ENCODE measurements at places on chromosomes 3 and 15.

DNA sequence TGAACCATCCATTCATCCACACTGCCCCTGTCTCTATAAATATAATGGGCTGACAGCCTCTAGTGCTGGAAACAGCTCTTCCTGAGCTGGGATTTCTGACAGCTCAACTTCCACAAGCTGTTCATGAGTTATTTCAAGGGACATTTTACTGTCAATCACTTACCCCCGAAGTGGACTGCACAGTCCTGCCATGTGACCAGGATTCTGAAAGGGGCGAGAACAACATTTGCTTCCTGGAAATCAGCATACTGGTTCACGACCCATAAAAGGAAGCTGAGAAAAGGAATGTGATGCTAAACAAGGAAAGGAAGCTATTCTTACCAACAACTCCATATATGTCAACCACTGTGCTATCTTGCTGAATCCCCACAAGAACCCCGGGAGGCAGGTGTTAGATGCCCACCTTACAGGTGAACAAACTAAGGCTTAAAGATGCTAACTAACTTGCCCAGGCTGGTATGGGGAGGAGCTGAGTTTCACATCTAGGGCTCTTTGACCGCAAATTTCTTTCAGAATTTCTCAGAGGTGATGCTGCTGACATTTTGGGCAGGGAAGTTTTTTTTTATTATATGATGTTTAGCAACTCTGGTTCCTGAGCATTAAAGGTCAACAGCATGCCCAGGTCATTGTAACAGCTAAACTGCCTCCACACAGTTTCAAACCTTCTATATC is 16.5 kb upstream of the REC114 start:
- no peak for DNase-seq

- no peak for DNase-seq
These were observed 511.9 kb downstream of the ZIC1 start for GRCh38 chr3:147921051-147921450.

- DNase-seq: no peak
These were observed 155.6 kb downstream of the NECTIN3 start for GRCh38 chr3:111227216-111227615.

- no peak for DNase-seq
These were observed 10.5 kb downstream of the NKTR start for GRCh38 chr3:42610976-42611375.

DNA sequence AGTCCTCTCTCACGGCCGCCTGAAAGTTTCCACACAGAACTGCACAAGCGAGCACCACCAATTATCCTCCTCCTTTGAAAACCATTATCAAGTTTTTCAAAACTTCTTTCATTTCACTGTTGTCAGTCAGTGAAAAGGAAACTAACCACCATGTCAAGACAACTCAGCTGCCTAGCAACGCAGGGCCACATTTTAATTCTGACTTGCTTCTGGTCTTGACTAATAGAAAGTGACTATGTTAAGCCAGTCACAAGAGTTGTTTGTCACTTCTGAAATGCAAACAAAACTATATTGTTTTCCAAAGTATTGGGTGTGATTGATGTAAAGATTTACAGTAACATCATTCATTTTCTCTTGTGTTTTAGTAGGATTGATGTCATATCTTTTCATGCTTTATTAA is 612.8 kb upstream of the AGTR1 start:
- no peak for DNase-seq

All from activated naive CD4-positive, alpha-beta T cell (primary cell).